ENCODE measurements at places on chromosomes 12 and 14.
A peak's percentile ranks its signal among the peaks of the same experiment; 100 is the strongest.

DNA sequence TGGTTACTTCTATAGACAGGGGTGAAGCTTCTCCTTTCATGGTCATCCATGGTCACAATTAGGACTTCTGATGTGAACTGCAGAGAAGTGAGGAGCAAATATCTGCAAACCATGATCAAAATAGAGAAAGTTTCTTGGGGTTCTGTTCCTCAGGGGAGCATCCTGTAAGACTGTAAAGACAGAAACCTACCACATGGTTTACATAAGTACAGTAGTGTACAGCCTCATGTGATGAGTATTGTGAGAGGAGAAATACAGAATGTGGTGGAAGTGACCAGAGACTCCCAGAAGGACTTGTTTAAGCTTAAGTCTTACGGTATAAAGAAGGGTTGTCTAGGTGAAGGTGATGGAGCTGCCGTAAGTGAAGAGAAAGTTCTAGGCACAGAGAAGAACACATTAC lies 484.7 kb downstream of the LRIG3 start:
- no peak for DNase-seq

- DNase-seq, result no peak
Observed at GRCh38 chr12:96265400-96265799, 71.2 kb downstream of the ELK3 start.

DNA sequence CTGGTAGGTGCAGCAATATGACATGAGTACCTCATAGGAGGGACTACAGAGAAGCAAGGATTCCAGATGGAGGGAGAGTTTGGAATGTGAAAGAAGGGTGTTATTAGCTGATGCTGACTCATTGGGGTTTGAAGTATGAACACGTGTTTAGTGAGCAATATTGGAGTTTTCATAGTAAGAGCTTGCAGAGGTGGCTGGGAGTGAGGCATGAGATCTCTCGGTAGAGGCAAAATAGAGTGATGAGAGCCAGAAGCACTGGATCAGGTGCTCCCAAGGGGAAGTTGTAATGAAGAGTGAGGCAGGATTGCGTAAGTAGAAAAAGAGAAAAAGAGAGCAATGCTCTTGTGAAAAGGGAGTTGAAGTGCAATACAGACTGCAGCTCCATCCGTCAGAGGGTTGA lies 42.1 kb downstream of the MGST1 start:
- no peak for DNase-seq

DNA sequence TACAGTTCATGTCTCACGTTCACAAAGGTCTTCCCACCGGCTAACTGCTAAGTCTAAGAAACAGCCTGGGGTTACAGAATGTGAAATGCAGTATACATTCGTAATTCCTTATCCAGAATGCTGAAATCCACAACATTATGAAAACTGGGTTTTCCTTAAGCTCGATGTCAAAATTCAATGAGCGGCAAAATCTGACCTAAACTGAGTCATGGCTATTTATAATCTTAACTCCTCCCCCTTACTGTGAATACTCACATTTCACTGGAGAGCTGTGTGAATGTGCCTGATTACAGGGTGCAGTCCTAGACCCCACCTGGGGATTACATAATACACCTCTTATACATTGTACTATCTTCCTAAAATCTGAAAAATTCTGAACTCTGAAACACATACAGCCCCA lies 35.3 kb downstream of the STX2 start:
- DNase-seq, result no peak

DNA sequence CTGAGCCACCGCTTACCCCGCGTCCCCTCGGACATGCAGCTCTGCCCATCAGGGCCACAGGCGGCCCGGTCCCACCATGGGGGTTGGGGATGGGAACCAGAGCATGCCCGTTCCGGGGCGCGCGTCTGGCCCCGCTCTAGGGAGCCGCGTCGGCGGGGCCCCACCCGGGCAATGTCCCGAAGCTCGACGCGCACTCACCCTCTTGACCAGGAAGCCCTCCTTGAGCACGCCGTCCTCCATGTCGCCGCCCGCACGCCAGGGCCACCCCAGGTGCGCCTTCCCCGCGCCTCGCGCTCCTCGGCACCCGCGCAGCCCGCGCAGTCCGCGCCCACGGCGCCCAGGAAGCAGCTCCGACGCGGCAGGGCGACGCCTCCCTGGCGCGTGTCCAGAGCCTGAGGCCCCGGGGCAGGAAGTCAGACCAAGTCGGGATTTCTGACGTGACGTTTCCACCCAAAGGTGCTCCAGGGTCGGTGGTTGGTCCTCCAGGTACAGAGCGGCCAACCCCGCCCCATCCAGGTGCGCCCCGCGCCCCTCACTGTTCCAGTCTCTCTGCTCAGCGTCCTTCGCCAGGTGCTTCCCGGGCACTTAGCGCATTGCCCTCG lies at the start of gene PLEK2:
Gene PLEK2 (minus strand): TSS at position 346 of the 602 bp plus-strand sequence. CDS start 106 bp downstream, at position 240.
- peak; percentile 32 for DNase-seq

- no peak for DNase-seq
Observed at GRCh38 chr12:131379738-131380137, 331.2 kb upstream of the SFSWAP start.

- no peak for DNase-seq
Observed at GRCh38 chr14:61300754-61301153, 19.6 kb upstream of the TMEM30B start.

DNA sequence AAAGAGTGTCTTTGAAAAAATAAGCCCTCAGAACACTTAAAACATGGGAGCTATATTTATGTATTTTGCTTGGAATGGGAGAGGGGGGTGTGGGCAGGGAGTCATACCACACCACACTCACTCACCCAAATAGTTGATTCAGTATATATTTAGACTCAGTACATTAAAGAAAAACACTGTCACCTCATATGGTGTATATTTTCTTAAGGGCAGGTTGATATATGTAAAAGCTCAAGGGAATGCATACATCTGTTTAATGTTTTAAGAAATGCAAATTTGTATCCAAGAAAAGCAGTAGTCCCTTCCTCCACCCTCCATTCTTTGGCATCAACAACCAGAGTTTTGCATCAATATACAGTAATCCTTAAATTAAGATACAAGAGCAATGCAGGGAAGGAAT lies 1.4 kb downstream of the NFYB start:
- no peak for DNase-seq

GRCh38 chr12:67193704-67194103 lies 75.5 kb upstream of the CAND1 start:
- no peak for DNase-seq

- no peak for DNase-seq
Observed at GRCh38 chr14:87995500-87996290, 2.7 kb upstream of the GALC start.

- no peak for DNase-seq
Observed at GRCh38 chr12:30437616-30438015, 258.1 kb downstream of the IPO8 start.

GRCh38 chr12:42296503-42297109 lies 29.3 kb downstream of the ZCRB1 start:
- no peak for DNase-seq

- DNase-seq, result no peak
Observed at GRCh38 chr12:112543751-112544150, 125.0 kb downstream of the PTPN11 start.

GRCh38 chr12:111175396-111176094 lies 193.3 kb downstream of the PHETA1 start:
- DNase-seq, result no peak

DNA sequence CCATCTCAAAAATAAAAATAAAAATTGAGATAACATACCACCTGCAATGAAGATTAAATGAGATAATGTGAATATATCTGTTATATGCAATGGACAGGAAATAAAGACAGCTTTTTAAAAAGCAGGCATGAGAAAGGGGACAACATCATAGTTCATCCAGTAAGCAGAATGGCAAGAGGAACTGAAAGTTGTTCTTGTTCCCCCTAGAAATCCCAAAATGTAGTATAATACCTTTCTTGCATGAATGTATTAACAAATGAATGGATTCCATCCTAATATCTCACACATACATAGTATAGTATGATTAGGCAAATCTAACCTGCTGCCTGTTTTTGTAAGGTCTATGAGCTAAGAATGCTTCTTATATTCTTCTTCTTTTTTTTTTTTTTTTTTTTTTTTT lies 31.4 kb downstream of the FGD6 start:
- no peak for DNase-seq

GRCh38 chr14:99363051-99363450 lies 91.1 kb upstream of the BCL11B start:
- DNase-seq, result no peak
